ENCODE measurements at places on chromosomes 2 and 18. TPM values are rescaled to one million over a fixed set of nuclear protein-coding genes. Genes with fewer than 3 reads are reported as not detected.

Gene INHBB
- 3.9 TPM for polyA plus RNA-seq

Gene ATOH8
- 19.5 TPM for polyA plus RNA-seq

Gene RGPD3
- polyA plus RNA-seq: 0.10 TPM

Gene DTNA
- polyA plus RNA-seq: 5.5 TPM

Gene HOXD9
- 1.7 TPM for polyA plus RNA-seq

Gene UGT1A7
- polyA plus RNA-seq: not detected

Gene PRKAG3
- polyA plus RNA-seq: not detected

Gene HOXD13
- polyA plus RNA-seq: 0.43 TPM

Gene LINC00305
- not detected for polyA plus RNA-seq

Gene KCNG2
- not detected for polyA plus RNA-seq

Gene BOLL
- polyA plus RNA-seq: not detected

Gene KCNF1
- not detected for polyA plus RNA-seq

Gene TEX51
- polyA plus RNA-seq: not detected

Gene GAD1
- 0.25 TPM for polyA plus RNA-seq

Gene SH3BP4
- 85.9 TPM for polyA plus RNA-seq
